ENCODE measurements at places on chromosomes 4 and X.

- DNase-seq: no peak
These were observed 14.0 kb downstream of the CXCL2 start for GRCh38 chr4:74084984-74085383.

DNA sequence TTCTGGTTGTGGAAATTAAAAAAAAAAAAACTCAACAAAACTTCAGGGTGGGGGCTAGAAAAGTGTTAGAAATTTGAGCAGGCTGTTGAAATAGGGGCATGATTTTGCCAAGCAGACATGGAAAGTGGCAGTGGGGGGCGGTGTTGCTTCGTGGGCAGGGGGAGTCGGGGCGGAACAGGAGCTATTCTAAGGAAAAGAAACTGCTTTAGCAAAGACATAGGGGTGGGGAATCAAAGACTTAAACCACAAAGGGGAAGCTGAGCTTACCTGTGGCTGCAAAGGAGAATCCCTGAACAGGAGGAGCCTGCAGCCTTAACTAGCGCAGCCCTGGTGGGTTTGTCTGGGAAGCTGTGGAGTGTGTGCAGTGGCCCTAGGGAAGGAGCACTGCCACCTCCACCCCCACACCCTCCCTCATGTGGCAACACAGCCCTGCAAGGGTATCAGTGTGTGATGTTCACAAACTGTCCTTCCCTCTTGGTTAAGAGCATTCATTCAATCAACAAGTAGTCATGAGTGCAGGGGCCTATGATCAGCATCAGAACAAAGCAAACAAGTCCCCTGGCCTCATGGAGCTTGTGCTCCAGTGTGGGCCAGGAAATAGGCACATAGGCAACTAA lies 20.5 kb downstream of the SEL1L3 start:
- no peak for DNase-seq

- no peak for DNase-seq
These were observed 22.3 kb upstream of the EMCN start for GRCh38 chr4:100540131-100540530.

DNA sequence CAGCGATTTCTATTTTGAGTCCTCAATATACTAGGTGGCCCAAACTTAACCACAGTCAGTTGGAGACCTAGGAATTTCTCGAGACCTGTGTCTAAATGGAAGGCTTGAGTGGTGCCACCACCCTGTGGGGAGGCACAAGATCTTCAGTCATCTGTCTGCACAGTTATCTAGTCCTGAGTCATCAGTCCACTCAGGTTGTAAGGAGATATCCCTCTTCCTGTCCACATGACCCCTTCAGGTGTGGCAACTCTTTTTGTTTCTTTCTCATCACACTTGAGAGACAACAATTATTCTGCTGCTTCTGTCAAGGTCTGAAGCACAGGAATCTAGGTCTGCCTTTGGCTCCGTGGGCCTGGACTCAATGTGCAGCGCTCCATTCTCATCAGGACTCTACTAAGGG lies 64.4 kb upstream of the IBSP start:
- no peak for DNase-seq

DNA sequence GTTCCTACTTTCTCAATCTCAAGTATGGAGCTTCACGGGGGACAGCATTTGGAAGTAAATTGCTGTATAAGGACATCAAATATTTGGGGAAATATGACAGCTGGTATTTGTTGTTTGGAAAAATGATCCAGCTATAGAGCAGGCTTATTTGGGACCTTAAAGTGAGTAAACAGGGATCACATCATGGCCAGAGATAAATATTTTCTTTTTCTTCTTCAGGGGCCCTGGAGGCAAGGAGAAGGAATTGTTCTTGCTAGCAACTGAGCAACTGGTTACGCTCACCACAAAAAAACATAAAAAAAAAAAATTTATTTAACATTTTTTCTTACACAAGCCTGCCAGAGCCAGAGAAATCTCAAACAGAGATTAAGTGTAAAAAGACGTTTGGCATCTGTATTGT lies 277.2 kb upstream of the UGT8 start:
- no peak for DNase-seq

DNA sequence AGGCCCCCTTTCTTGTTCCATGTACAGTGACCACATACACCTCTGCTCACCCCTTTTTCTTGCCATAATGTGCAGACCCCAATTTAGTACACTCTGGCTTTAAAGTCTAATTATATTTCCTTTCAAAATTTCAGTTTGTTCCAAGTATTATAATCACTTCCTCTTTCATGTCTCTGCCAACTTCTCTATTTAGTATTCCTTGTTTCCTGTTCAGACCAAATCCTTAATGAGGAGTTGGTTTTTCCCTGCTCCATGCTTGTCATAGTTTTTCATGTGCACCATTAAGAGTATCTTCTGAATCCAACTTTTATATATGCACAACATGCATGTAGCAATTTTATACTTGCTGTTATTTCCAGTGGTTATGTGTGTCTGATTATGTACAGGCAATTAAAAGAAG lies 32.3 kb downstream of the USP53 start:
- no peak for DNase-seq

- DNase-seq: no peak
These were observed 239.4 kb upstream of the STK26 start for GRCh38 chrX:131783555-131784308.

GRCh38 chr4:118941799-118942198 lies 53.1 kb downstream of the SYNPO2 start:
- no peak for DNase-seq

DNA sequence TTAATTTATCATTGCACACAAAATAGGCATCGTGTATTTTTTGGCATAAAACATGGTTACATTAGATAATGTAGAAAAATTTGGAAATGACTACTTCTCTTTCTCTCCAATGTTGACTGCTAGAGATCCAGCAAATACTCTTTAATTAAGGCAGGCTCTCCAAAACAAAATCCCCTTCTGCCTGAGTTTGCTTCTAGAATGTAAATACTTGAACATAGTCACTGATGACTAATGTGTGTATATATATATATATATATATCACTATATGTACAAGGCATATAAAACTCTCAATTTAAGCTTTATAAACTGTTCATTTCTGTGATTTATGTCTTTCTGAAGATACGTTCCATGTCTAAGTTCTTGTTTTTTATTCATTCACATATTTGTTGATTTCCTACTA lies 67.2 kb upstream of the CAMK2D start:
- DNase-seq: no peak
